Sciatic nerve (tissue), 2 donors: ENCODE measurements at places on chromosomes 16 and 17. TPM values are rescaled to one million over a fixed set of nuclear protein-coding genes. Genes with fewer than 3 reads are reported as not detected.

DNA sequence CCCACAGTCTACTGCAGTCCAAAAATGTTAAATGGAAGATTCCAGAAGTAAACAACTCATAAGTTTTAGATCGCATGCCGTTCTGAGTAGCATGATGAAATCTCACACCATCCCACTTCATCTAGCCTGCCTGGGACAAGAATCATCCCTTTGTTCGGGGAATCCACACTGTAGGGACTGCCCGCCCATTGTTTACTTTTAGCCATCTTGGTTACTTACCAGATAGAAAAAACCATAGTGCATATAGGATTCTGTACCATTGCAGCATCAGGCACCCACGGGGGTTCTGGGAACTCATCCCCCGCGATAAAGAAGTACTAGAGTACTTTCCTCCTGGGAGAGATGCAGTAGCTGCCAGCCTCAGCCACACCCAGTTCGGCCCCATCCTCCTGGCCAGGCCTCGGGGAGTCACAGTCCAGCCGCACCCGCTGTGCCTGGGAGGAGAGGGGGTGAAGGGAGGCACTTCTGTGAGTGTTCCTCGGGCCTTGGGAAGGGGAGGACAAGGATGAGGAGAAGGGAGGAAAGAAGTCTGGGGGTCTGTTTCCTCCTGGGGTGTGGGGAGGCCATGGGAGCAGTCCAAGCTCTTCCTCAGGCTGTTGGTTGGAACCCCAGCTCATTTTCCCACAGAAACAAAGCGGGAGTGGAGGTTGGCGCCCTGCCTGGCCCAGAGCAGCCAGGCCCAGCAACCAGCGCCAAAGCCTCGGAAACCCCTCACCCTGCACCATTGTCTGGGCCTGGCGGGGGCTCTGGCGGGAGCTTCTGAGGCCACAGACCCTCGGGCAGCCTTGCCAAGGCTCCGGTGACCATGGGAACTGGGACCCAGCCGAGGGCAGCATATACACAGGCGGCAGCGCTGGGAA lies 8.9 kb downstream of the TRIM47 start:
- peak; percentile 80 for DNase-seq

Gene ODAD4
- 2.9 TPM for total RNA-seq

DNA sequence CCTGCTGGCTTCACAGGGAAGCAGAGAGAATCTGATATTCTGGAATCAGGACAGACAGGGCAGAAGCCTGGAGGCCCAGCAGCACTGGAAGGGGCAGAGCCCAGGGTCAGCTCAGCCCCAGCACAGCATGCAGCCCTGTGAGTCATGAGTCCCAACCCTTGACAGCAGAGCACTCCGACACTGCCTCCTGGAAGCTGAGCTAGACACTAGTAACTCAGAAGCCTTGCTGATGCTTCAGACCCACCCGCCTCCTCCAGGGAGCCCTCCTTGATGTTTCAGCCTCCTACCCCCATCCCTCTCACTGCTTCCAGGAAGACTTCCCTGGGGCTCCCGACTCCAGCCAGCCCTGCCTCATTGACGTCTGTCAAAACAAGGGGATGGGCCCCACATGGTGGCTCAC lies 6.9 kb downstream of the CAMKK1 start:
- DNase-seq = no peak

Gene IL34
- total RNA-seq = 64.0 TPM

DNA sequence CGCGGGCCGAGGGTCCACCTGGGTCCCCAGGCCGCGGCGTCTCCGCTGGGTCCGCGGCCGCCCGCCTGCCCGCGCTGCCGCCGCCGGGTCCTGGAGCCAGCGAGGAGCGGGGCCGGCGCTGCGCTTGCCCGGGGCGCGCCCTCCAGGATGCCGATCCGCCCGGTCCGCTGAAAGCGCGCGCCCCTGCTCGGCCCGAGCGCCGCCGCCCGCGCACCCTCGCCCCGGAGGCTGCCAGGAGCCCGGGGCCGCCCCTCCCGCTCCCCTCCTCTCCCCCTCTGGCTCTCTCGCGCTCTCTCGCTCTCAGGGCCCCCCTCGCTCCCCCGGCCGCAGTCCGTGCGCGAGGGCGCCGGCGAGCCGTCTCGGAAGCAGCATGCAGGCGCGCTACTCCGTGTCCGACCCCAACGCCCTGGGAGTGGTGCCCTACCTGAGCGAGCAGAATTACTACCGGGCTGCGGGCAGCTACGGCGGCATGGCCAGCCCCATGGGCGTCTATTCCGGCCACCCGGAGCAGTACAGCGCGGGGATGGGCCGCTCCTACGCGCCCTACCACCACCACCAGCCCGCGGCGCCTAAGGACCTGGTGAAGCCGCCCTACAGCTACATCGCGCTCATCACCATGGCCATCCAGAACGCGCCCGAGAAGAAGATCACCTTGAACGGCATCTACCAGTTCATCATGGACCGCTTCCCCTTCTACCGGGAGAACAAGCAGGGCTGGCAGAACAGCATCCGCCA lies 504 bp downstream of the FOXC2 start:
- DNase-seq = no peak

DNA sequence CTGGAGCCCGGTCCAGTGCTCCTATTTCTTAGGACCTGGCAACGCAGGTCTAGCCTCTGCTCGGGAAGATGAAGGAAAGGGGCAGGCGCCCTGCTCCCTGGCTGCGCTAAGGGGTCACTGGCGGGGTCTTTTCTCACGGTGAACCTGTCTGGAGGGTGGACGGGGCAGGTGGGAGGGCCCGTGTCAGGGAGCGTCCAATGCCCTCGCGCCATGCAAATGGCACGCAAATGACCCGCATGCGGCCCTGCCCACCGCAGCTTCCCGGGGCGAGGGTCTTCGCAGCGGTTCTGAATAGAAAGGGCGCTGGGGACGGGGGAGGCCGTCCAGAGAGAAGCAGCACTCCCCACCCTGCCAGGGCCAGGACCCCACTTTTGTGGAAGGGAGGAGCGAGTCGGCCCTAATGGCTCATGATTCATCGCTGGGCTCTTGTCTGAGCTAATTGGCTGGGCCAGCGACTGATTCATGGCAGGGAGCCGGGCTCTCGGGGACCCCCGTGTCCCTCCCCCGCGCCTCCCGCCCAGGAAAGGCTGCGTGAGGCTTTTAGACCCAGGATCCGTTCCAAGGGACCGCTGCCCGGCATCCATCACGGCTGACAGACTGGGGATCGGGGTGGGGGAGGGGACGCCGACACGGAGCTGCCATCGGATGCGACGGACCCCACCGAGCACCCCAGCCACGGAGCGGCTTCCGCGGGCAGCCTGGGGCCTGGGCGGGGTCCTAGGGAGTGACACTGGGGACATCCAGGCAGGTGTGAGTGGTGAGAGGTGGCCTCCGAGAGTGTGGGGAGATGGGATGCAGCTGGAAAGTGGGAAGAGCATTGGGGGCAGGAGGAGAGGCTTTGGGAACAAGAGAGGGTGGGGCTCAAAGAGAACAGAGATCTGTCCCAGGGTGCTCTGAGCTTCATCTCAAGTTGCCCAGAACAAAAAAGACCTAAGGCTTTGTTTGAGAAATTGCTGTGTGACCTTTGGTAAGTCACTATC lies 25.0 kb upstream of the NGFR start:
- DNase-seq = no peak

DNA sequence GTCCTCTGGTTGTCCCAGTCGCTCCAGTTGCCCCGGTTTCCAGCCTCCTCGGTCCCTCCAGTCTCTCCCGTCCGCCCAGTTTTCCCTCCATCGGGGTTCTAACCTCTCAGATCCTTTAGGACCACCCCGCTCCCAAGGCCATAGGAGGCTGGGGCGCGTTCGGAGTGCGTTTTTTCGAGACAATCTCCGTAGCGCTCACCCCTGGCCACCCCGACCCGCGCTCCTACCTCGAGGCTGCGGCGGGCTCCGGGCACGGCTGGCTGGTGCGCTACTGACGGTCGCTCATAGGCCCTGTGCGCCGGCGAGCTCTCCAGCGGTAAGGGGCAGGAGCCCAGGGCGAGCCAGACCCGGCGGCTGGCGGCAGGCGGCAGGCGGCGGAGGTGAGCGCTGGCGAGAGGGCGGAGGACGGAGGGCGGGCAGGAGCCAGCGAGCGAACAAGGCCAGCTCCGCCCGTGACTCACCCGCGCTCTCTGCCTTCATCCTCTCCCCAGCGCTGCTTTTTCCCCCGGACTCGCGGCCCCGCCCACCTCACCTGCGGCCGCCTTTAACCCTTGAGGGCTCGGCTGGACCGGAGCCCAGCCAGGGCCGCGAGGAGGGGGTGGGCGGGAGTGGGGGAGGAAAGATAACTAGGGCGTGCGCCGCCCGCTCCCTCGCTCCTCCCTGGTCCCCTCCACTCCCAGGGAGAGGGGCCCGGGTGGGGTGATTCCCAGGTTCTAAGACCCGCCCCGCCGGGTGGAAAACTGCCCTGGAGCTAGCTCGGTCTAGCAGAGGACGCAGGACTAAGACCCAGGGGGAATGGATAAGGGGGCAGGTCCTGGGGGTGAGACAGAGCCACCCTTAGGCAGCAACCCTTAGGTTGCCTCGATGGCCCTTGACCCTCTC lies at the start of gene SP6:
TSS of gene SP6 (minus strand) at position 472 of the 882 bp plus-strand sequence. CDS start 2,734 bp downstream, outside the sequence.
- DNase-seq = no peak

Gene WIPI1
- total RNA-seq = 46.5 TPM

Gene KRTAP4-9
- total RNA-seq = not detected

GRCh38 chr16:2858245-2859025 lies 465 bp upstream of the PRSS22 start:
- DNase-seq = peak; percentile 40

- no peak for DNase-seq
Measured at GRCh38 chr17:50865868-50866260, 290 bp downstream of the TOB1 start.

Gene ATP2A3
- 13.8 TPM for total RNA-seq
